ENCODE measurements at places on chromosomes 1 and 21.

DNA sequence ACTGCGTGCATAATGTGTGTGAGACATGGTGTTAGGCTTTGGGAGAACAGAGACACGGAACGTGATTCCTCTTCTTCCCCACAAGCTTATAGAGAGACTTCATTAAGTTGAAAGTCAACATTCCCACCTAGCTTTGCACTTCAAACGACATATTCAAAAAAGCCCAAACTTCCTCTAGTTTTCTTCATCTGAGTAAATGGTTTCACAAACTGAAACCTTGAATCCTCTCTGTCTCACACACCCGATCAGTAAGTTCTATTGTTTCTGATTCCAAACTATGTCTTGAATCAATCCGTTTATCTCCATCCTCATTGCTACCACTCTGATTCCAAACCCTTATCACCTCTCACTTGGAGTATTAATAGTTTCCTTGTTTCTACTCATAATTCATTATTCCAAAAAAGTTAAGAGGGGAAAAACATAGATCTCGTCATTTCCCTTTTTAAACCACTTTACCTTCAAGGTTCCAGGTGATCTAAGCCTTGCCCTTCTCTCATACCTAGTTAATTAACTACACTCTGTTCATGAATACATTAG, 1.6 kb upstream of the METTL18 start:
- no peak for DNase-seq

- DNase-seq = peak; percentile 72
Observed at GRCh38 chr1:22039594-22040285, 12.8 kb upstream of the CDC42 start.

DNA sequence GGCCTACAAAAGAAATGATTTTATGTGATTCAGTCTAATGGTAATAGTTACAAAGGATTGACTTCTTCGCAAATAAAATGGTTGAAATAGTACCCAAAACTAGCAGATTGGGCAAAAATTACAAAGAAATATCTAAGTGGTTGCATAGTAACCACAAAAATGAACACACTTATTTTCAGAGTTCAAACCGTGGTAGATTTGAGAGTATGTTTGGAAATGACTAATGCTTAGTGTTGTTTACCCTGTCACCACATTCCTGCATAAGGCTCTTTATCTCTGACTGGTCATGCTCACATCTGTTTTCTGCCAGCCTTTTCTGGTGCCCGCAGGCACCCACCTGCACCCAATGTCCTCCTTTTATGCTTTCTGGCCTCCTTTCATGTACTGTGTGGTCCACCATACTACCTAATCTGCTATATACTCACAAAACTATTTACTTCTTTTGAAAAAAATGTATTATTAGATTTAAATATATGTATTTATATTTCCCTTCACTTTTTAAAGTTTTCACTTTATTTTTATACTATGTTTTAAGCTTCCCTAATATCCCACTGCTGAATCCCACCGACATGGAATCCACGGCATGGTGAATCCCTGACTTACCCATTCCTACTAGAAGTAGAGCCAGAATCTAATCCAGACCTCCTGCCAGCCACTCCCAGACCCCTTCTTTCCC, 30.3 kb downstream of the PTPRC start:
- DNase-seq = no peak

- no peak for DNase-seq
Observed at GRCh38 chr1:165182975-165183374, 173.5 kb downstream of the LMX1A start.

- no peak for DNase-seq
Observed at GRCh38 chr1:3012456-3013291, 8.6 kb upstream of the ACTRT2 start.

GRCh38 chr1:62395291-62395690, 41.6 kb upstream of the USP1 start:
- no peak for DNase-seq
